ENCODE measurements at places on chromosomes 2 and 18.

DNA sequence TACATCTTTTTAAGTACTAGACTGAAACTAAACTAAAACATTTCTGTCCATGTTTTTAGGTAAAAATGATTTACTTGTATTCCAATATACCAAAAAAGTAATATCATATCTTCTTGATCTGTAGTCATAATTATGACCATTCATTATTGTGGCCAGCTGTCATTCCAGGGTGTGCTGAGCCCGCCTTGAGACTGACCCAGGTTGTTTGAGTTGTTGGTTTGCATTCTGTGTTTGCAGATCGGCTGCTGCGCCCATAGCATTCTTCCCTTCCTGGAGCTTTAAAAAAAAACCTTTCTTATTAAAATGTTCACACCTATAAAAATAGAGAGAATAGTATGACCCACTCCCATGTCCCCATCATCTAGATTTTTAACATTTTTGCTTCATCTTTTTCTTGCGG, 101.9 kb downstream of the PRKCE start:
- no peak for DNase-seq

DNA sequence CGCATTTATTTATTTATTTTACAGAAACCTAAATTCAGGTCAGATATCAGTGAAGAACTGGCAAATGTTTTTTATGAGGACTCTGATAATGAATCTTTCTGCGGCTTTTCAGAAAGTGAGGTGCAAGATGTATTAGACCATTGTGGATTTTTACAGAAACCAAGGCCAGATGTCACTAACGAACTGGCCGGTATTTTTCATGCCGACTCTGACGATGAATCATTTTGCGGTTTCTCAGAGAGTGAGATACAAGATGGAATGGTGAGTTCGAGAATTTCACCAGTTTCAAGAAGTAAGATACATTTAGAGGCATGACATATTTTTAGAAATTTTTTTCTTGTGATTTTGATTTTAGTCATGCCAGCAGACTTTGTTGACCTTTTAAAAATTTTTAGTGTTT, 4.6 kb downstream of the CDCA7 start:
- peak; percentile 8 for DNase-seq

DNA sequence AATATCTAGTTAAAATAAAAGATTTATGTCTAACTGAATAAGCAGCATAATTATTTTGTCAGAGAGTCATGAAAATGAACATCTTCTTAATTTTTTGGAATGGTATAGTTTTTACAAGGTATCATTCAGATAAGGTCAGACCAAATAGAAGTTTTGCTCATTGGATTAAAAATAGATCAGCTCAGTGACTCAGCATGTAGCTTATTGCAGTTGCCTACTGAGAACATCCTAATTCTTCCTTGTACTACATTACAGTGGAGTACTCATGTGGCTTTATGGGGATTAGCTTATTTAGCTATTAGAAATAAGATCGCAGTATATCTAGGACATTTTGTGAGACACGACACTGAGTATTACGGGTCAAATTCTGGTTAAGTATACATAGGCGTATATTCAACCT, 38.2 kb upstream of the PPM1B start:
- DNase-seq, result no peak

DNA sequence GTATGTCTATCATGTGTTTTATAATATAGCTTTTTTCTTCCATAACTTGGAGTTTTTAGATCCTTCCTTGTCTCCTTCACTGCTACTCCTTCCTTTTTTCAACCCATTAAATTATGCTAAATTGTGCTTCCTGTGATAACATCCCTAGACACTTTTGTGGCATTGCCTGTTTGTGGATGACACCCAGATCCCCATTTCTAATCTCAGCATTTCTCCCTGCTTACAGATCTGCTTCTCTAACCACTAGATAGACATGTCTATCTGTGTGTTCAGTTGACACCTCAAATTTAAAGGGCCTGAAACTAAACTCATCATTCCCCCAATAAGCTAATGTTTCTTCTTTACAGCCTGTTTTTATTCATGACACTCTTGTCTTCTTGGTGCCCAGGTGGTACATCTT, 244.8 kb downstream of the BABAM2 start:
- DNase-seq, result no peak

- DNase-seq, result no peak
Observed at GRCh38 chr2:207506426-207506825, 23.3 kb upstream of the CREB1 start.

- no peak for DNase-seq
Observed at GRCh38 chr2:38763228-38763627, 12.1 kb upstream of the SRSF7 start.

DNA sequence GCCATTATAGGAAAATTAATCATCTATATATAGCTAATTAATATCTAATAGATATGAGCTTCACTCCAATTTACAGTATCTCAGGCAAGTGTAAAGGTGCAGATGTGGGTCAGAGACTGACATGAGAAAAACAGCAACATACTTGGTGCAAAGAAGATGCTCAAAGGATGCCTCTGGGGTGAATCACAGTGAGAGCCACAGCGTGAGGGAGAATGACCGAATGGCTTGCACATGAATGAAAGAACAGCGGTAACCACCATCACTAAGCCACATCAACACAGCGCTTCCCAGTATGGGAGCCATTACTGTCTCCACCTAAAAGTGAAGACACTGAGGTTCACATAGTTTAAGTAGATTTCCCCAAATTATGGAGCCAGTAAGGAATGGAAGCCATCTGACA, 423.4 kb upstream of the ID2 start:
- DNase-seq, result no peak

GRCh38 chr2:23583467-23583866, 198.5 kb downstream of the KLHL29 start:
- DNase-seq, result no peak

DNA sequence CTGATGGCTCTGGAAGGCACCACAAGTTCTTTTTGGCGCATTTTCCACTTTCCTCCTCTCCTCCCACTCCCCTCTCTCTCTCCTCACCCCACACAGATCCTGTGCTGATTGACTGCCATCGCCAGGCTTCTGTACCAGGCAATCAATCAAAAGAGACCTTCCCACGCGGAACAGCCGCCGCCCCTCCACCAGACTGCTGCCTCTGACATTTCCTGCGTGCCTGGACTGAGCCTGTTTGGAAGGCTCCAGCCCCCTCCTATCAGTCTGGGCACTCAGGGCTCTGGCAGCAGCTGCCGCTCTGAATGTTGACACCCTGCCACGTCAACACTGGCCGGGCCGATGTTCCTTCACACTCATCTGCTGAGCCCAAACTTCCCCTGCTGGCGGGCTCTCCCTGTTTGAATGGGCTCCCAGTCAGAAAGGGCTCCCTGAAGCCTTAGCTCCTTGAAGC, 467.7 kb downstream of the EPHA4 start:
- DNase-seq, result no peak

- no peak for DNase-seq
Observed at GRCh38 chr18:59301929-59302328, 16.5 kb downstream of the CPLX4 start.

DNA sequence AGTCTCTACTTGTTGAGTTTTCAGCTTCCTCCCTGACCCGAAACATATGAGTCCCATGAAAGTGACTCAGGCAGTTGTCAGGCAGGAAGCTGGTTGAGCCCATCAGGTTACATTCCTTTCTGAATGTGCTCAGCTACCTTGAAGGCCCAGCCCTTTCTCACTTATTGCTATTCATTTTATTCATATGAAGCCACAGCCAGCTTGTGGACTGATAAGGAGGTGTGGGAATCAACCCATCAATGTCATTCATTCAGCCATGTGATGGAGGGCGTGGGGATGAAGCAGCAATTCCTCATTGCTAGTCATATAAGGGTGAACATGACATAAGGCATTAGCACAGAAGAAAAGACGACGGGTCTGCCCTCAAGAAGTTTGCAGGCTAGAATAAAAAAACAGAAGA, 5.3 kb upstream of the VPS4B start:
- DNase-seq, result no peak

GRCh38 chr2:195961873-195962272, 106.8 kb downstream of the DNAH7 start:
- DNase-seq, result no peak

- no peak for DNase-seq
Observed at GRCh38 chr2:170146784-170147183, 31.2 kb upstream of the MYO3B start.

- DNase-seq, result no peak
Observed at GRCh38 chr18:58241877-58242276, 197.9 kb downstream of the NEDD4L start.

DNA sequence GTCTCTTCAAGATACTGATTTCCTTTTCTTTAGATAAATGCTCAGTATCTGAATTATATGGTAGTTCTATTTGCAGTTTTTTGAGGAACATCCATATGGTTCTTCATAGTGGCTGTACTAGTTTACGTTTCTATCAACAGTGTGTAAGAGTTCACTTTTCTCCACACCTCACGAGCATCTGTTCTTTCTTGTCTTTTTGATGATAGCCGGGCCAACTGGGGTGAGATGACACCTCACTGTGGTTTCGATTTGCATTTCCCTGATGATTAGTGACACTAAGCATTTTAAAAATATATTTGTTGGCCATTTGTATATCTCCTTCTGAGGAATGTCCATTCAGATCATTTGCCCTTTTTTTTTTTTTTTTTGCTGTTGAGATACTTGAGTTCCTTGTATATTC, 458.8 kb downstream of the SETBP1 start:
- no peak for DNase-seq

- DNase-seq, result no peak
Observed at GRCh38 chr18:22432657-22433137, 15.0 kb upstream of the CTAGE1 start.

DNA sequence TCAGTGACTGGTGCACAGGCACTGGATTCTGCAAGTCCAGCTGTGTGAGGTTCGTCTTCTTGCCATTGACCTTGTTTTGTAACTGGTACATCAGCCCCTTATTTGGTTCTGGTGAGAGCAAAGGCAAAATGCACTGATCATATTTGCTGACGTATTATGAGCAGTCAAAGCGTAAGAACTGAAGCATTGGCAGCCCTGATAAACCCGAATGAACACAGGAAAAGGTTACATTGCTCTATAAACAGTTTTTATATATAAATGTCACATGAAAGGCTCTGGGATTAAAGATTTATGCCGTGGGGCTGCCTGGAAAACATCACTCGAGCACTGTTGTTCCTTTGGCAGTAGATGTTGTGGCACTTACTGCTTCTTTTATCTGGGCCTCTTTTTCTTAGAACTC, 167.9 kb downstream of the IRS1 start:
- no peak for DNase-seq

DNA sequence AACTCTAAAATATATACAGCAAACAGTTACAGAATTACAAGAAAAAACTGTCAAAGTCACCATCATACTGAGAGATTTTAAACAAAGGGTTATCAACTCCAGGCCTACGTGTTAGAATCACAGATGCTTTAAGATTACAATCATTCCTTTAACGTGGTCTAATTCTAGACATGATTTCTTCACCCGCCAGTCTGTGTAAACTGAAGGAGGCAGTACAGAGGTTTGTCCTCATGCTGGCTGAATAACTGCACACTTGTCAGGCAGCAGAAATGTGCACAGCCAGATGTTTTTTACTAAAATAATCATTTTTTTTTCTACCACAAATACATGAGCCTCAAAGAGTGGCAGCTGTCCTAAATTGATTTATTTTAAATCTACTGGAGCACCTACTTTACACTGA, 15.5 kb upstream of the NEURL3 start:
- no peak for DNase-seq

DNA sequence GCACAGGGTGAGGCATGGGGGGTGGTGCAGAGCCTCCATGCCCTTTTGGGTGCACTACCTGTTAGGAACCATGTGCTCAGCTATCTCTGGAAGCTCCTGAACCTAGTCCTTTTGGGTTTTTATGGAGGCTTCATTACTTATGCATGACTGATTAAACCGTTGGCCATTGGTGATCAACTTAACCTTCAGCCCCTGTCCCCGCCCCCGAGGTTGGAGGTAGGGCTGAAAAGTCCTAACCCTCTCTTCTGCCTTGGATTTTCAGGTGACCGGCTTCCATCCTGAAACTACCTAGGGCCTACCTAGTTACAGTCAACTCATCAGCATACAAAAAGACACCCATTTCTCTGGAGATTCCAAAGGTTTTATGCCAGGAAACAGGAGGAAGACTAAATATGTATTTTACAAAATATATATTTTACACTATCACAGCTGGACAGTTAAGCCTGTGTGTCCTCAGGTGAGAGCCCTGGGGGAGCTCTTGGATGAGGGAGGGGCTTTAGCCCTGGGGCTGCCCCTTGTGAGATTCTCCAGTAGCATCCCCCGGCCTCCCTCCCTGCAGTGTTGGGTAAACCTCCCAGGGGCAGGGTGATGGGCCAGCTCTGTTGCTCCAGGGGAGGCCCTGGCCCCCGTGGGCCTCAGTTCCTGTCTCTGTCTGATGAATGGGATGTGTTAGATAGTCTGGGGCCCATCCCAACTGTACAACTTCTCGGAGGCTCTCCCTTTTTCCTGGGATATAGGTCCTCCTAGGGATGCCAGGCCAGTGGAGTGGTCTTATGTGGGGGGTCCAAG, 24.1 kb downstream of the GLI2 start:
- no peak for DNase-seq

GRCh38 chr2:152552888-152553287, 164.4 kb downstream of the PRPF40A start:
- no peak for DNase-seq

GRCh38 chr2:42117923-42118753, 51.0 kb upstream of the EML4 start:
- DNase-seq, result no peak

DNA sequence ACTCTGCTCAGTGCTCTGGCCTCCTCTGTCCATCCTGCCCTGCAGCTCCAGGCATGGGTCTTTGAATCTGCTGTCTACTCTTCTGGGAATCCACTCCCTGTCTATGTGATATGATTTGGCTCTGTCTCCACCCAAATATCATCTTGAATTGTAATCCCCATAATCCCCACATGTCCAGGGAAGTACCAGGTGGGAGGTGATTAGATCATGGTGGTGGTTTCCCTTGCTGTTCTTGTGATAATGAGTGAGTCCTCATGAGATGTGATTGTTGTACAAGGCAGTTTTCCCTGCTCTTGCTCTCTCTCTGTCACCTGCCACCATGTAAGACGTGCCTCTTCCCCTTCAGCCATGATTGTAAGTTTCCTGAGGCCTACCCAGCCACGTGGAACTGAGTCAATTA, 881.8 kb upstream of the ID2 start:
- DNase-seq, result no peak

GRCh38 chr2:156864325-156864724, 393.2 kb upstream of the GALNT5 start:
- DNase-seq, result no peak

DNA sequence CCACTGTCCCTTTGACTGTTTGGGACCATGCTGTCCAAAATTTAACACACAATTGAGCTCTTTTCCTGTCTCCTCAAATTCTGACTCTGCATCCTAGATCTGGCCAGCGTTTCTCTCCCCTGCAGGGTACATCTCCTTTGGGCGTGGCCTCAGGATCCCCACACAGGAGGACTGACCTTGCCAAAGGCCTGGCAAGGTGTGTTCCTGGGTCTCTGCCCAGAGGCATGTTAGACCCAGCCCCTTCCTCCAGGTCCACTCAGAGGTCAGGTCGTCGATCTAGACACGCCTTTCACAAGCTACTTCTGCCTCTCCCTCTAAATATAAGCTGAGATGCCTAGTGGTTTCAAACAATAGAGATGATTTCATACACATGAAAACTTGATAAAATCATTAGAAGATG, 45.4 kb upstream of the SMIM21 start:
- DNase-seq, result no peak

- no peak for DNase-seq
Observed at GRCh38 chr2:205235434-205235833, 446.9 kb upstream of the NRP2 start.

Data from stimulated activated CD8-positive, alpha-beta memory T cell treated with anti-CD3 and anti-CD28 coated beads, Interleukin-15, amount 100 ng/mL, for 48 hours (primary cell).